HAP-1 (cell line): ENCODE measurements at places on chromosomes 5 and 9.

DNA sequence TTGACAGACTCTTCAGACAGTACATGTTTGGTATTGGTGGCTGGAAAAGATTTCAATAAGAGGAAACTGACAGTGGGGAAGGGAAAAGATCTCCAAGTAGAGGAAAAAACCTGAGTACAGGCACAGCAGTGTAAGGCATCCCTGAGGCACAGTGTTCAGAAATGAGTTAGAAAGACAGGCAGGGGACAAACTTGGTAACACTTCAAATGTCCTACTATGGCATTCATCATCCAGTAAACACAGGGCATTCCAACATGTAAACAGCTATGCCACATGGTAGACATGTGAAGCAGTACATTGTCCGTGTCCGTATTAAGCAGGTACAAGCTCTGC, 45.0 kb upstream of the NR5A1 start:
- DNase-seq = no peak

DNA sequence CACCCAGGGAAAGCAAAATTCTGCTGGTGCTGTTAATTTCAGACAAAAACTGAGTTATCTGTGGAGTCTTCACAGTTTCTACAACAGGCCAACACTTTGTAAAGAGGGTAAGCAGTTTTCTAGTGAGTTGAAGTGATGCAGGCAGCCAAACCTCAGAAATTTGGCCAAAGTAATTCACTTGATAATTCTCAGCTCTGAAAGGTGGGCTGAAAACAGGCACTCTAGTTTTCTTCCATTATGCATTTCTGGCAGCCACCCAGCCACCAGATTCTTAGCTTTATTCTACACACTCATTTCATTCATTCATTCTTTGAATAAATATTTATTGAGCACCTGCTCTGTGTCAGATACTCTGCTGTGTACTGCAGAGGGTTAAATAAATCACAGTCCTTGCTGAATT, 184.2 kb downstream of the RAB3C start:
- no peak for DNase-seq

DNA sequence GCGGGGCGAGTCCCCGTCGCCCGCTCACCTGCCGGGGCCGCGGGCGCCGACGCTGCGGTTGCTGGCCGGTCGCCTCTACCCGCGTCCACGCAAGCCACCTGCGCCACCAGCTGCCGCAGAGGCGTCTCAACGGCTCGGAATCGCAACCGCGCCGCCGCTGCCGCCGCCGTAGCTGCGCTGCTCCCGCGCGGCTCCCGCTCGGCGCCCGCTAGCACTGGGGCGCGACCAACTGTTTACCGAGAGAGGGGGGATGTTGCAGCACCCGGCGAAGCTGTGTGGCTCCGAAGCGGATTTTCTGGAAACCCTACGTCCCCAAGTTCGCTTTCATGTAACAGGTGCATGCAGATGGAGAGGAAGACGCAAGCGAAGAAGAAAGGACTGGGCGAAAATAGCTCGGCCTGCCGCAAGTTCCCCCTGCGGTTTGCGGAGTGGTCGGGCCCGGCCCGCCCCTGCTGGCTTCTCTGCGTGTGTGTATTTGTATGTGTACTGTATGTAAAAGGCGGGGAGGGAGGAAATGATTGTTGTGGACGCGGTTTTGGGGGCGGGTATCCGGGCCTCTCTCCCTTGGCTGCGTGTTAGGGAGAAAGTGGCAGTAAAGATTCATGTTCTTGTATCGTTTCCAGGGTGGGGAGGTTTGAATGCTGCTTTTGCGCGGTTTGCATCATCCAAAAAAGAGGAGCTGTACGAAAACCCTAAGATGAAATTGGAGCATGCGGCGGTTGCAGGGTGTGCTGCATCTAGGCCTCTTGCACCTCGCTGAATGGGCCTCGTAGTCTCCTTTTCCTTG, at the start of gene PSIP1:
Gene PSIP1, minus strand, starts transcription at position 182 of the 787 bp plus-strand sequence. CDS start 782 bp downstream, outside the sequence.
- peak; percentile 86 for DNase-seq

DNA sequence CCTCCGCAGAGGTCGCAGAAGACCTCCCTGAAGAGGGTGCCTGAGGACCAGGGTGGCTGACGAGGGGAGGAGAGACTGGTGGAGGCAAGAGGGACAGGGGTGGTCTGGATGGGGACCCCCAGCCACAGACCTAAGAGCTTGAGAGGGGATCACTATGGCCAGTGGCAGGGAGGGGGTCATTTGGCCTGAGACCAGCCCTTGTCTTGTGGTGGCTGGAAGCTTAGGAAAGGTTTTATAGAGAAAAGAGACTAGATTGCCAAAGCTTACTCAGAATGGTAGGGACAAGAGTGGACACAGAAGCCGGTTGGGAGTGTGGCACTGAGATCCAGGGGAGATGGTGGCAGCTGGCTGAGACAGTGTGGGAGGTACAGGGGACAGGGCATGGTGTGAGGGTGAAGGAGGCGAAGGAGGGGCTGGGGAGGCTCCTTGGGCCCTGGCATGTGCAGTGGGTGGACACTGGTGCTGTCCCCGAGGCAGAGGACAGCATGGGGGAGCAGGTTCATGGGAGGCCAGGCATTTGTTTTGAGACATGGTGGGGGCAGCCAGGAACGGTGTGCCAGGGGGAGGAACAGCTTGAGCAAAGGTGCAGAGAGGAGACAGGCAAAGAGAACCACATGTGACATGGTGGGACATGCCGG, 123.0 kb downstream of the C9orf50 start:
- DNase-seq = no peak

- DNase-seq = no peak
Measured at GRCh38 chr5:140303966-140304365, 1.1 kb upstream of the PFDN1 start.

- no peak for DNase-seq
Measured at GRCh38 chr9:72263572-72263971, 101.4 kb downstream of the ZFAND5 start.

- no peak for DNase-seq
Measured at GRCh38 chr9:28190981-28191380, 617.7 kb upstream of the C9orf72 start.
